NK-92 treated with Interleukin-12 subunit alpha and Interleukin-12 subunit beta, amount 100 ng/mL, for 24 hours (cell line): ENCODE measurements at places on chromosomes 2 and 18.
A peak's percentile ranks its signal among the peaks of the same experiment; 100 is the strongest.

GRCh38 chr2:200172944-200173581 lies 133.4 kb upstream of the SPATS2L start:
- no peak for DNase-seq

GRCh38 chr2:240557101-240557751 lies 562 bp downstream of the ANKMY1 start:
- DNase-seq: no peak

DNA sequence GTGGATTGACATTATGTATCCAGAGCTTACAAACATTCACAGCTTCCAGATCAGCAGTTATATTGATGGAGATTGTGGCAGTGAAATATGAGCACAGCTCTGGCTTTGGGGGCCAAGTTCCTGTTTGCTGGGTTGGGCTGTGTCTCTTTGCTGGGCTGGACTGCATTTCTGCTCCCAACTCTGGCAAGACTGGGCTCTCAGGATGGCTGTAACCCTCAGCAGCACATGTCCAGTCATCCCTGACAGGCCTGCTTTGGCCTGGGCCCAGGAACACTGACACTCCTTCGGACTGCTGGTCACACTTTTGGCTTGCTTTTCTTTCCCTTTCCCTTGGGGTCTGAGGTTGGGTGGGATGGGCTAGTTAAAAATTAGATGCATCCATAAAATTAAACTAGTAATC lies 17.9 kb upstream of the VPS4B start:
- DNase-seq: no peak

GRCh38 chr18:32095192-32095899 lies 3.7 kb downstream of the RNF138 start:
- DNase-seq: no peak

DNA sequence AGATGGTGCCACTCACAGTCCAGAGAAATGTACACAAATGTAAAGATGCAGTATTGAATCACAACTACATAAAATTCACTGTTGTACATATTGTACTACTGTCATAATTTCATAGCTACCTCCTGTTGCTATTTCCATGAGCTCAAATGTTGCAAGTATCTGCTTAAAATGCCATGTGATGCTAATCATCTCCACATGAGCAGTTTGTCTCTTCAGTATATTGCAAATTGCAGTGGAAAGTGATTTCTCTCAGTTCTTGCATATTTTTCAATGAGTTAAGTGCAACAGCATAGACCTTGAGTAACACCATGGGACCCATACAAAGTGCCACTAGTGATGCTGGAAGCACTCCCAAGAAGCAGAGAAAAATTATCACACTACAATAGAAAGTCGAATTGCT lies 51.9 kb downstream of the MAIP1 start:
- DNase-seq: no peak

GRCh38 chr2:135689679-135690078 lies 52.0 kb upstream of the UBXN4 start:
- DNase-seq: no peak

DNA sequence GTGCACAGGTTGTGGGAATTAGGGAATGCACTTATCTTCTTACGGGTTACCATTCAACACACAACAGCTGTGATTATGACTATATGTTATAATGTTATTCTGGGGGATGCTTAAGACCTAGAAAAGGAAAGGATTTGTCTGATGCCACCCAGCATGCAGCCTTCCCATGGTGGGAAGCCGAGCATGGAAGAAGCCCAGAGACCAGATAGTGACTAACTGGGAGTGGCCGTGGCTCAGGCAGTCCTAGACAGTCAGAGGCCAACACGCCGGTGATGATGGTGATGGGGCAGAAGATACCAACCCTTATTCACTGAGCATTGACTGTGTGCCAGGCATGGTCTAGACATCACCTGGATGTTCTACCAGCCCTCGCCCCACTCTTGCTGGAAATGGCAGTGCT lies 35.9 kb downstream of the CYRIA start:
- no peak for DNase-seq

DNA sequence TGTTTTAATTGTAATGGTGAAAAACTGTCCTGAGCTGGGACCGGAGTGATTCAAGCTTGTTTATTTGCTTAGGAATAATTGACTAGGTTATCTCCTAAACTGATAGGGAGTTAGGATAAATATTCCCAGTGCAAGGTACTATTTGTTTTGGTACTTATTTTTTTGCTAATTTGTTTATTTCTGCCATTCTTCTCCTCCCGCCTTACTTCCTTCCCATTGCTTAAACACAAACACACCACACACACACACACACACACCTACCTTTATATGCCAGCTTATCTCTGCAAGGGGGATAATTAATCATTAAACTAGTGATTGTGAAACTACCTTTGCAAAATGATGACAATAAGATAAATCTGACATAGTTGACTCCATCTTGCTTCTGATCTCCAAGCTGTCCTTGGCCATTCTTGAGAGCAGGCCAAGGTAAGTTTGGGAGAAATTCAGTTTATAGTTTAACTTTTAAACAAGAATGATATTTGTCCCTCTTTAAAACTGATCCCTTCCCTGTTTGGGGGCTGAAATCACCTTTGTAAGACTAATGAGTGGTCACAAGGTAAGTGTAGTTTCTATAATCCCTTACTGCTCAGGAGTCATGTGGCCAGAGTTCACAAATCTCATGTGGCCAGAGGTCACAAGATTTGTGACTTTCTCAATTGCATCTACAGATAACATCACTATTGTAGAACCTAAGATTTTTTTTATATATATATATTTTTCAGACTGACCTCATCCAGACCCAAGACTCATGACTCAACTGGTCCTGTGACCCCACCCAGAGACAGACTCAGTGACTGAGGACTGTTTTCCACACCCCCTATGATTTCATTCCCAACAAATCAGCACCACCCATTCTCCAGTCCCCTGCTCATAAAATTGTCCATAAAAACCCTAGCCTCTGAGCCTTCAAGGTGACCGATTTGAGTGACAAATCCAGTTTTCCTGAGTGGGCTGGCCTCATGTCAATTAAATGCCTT lies 83.1 kb upstream of the LRRTM4 start:
- DNase-seq: no peak

GRCh38 chr18:69947361-69948133 lies at the start of gene CD226:
CD226 (minus strand) TSS chr18:69947873; CDS start chr18:69947406, 467 bp downstream.
- DNase-seq: no peak

- DNase-seq: peak; percentile 19
Measured at GRCh38 chr2:9142551-9143263, 63.9 kb upstream of the ASAP2 start.

DNA sequence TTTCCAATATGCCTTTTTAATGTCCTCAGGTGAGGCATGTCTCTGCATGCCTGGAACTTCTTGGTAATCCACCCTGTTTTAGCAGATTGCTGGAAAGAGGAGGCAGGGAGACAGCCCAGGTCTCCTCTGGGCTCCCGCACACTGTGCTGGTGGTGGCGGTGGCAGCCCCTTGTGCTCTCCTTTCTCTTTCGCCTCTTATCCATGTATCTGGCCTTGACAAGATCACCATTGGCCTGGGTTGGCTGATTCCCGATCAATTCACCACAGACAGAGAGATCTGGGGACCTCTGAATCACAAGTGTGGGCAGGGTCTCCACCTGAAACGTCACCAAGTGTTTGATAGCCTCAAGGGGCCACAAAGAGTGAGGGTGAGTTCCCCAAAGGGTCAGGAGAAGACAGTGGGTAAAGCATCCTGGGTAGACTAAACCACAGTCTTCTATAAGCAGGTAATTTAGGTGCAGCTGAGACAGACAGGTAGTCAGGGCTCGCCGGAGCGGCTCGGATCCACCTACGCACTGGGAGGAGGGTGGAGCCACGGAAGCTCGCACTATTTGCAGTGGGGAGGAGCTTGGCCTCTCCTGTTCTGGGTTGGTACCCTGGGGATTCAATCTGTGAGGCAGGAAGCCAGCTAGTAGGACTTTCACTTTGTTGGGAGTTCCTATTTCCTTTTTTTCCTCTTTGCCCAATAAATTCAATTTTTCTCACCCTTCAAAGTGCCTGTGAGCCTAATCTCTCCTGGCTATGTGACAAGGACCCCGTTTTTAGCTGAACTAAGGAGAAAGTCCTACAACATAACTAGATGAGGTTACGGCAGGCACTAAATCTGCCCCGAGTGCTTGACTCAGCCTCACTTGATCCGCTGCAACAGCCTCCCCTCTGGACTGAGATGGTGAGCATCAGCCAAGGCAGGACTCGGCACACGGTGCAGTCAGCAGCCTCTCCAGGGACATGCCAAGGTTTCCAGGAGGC lies 57.6 kb downstream of the SLC4A3 start:
- DNase-seq: no peak

DNA sequence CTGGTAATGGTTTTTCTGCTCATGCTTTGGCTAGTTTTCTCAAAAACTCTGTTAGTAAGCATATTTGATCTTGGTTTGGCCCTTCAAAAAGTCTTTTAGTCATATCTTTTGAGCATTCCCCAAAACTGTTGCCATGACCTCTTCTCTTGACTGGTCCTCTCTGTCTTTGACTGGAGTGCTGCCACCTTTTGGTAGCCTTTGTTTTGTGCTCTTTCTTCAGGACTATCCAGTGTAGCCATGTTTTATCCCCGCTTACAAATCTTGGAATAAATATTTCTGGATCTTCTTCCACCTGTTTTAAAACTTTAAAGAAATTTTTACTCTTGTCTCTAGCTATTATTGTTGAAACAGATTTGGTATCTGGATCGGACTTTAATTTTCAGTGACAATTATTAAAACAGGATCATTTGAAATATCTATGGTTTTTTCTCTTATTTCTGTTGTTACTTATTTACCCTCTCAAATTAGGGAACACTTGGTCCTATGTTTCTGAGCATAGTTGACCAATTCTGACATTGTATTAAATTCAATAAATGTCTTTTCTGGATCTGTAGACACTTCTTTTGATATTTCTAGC lies 965 bp upstream of the ELOA2 start:
- DNase-seq: no peak

DNA sequence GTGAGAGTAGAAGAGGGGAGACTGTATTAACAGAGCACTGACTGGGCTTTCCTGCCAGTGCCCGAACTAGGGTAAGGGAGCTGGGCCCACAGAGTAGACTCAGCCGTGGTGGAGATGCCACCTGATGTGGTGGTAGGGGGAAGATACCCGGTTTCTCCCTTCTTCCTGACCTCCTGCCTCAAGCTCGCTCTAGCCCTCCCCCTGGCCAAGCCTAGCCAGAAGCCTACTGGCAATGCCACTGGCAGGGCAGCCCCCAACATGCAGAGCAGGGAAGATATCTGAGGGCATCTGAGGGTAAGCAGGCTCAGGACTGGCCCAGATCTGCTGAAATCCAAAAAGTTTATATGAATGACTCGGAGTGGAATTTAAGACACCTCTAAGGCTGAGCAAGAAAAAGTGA lies 162.6 kb upstream of the SMAD2 start:
- no peak for DNase-seq

DNA sequence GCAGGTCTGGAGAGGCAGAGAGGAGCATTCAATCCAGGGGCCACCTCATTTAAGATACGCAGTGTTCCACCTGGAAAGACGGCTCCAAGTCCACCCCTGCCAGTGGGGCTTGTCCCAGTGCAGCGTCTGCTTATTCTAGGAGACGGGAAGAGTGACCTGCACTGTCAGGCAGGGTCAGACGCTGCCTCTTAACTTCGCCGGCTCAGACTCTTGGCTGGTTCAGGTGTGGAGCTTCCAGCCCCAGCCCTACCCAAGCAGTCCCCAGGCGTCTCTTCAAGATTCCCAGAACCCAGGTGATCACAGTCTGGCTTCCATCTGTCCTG lies 208.5 kb downstream of the TFCP2L1 start:
- no peak for DNase-seq

- DNase-seq: no peak
Measured at GRCh38 chr2:237257471-237257951, 156.5 kb downstream of the COL6A3 start.

DNA sequence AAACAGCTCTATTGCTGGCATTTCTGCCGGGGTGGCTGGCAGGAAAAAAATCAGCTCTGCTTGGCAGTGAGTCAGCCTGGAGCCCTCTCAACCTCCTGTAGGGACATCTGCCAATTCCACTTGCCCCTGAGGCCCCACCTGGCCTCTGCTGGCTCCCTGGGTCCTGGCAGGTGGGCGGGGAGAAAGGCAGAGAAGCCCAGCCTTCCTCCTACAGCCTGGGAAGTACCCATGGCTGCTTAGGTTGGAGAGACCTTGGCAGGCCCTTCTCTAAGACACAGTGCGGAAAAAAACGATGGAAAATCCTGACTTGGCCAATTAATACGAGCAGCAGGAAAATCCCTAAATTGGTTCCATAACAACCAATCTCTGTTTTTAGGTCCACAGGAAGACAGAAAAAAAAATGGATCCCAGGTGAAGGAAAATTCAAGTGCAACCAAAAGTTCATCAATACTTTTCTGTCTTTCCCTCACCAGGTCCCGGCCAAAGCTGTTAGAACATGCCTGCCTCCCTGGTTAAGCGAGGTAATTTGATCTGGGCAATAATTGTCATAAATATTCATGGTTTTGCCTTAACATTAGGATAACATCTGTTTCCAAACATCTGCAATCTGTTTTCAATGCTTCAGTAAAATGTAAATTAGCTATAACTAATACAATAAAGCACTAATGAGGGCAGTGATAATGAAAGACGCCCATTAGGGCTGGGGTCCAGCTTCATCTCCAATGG lies 245.9 kb downstream of the TFCP2L1 start:
- DNase-seq: no peak

- no peak for DNase-seq
Measured at GRCh38 chr2:98519156-98519555, 74.5 kb downstream of the INPP4A start.

DNA sequence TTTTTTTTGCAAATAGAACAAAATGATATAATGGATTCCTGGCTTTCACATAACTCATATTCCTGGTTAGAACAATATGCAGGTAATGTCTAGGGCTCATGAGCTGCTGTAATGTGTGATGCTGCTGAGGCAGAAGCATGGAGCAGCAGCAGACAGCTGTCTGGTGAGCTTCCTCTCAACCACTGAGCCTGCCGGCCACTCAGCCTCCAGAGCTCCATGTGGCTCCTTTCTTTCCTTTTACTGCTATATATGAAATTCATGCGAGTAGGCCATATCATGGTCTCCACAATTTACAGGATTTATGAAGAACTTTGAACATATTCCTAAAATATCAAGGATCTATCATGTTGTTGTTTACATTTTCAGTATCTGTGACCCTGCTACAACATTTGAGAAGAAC lies 120.9 kb downstream of the MEP1B start:
- no peak for DNase-seq
